ENCODE measurements at places on chromosomes 11 and 22.

GRCh38 chr11:69003301-69003865 lies 9.7 kb downstream of the MRGPRF start:
- no peak for DNase-seq

DNA sequence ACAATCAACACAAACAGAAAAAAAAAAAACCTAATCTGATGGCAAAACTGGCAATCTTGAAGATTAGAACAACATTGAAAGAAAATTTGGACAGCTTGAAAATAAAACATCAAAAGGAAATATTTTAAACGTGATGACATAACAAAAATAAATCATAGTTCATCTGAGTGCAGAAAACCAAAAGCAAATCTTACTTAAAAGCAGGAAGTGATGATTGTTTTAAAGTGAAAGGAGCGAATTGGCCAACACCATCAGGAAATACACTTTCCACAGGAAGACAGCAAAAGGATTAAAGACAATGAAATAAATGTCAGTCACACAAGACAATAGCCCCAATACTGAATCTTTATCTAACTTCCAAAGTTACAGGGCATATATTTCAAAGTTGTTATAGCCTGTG lies 696.5 kb upstream of the CHORDC1 start:
- no peak for DNase-seq

DNA sequence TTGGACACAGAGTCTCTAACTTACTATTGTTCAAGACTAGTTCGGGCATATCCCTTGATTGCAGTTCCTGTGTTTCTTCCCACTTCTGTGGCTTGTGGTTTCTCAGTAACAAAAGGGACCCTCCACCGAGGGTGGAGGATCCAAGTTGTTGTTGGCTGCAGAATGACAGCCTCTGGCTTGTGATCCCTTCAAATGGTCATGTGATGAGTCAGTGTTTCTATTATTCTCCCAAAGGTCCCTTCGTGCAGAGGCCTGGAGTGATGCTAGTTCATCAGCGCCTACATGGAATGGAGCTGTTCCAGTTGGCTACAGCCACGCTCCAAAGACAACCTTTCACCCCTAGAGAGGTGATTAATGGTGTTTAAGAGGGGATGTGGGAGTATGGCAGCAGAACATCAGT lies 2.6 kb upstream of the VWCE start:
- no peak for DNase-seq

- no peak for DNase-seq
Measured at GRCh38 chr11:126345759-126346585, 9.5 kb upstream of the ST3GAL4 start.

DNA sequence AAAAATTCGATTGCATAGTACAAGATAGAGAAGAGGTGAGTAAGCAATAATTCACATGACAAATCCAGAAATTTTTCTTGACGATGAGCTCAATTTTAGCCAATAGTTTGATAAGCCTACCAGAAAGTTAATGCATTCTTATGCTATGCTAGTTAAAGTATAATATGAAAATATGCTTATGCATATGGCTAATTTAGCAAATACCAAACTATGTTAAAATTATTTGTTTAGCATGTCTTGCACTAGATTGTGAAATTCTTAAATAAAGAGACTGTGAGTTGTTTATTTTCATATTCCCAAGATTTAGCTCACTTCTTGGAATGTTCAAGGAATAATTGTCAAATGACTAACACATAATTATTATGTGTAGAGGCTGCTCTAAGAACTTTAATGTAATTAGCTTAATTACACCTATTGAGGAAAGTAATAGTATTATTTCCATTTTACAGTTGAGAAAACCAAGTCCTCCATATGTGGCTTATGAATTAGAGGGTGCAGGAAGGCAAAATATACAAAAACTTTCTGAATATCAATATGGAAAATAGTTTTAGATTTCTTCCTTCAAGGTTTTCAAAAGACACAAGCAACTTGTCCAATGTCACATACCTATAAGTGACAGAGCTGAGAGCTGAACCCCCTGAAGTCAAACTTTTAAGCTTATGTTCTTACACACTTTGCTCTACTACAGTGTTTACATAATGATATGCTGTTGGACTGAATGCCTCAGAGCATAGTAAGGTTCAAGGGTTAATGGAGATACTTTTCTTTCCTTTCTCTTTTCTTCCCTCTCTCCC lies 45.9 kb upstream of the ARHGAP20 start:
- no peak for DNase-seq

GRCh38 chr11:114066046-114066648 lies 6.6 kb downstream of the ZBTB16 start:
- no peak for DNase-seq

DNA sequence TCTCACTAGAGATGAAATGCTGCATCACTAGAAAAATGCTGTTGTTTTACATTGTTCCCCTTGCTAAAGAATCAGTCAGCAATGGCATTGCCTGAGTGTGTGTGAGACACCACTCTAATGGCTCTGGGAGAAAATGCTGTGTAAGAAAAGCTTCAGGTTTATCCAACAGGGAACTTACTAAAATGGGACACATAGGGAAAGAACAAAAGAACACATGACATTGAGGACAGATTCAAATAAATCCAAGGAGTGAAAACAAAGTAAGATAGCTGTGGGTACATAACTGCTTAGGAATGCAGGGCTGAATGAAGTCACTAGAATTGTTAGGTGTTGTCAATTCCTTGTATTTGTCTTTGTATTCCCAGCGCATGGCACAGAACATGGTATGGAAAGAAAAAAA lies 24.2 kb downstream of the BLID start:
- DNase-seq, result no peak

- no peak for DNase-seq
Measured at GRCh38 chr11:117560780-117561530, 233.3 kb downstream of the CEP164 start.

DNA sequence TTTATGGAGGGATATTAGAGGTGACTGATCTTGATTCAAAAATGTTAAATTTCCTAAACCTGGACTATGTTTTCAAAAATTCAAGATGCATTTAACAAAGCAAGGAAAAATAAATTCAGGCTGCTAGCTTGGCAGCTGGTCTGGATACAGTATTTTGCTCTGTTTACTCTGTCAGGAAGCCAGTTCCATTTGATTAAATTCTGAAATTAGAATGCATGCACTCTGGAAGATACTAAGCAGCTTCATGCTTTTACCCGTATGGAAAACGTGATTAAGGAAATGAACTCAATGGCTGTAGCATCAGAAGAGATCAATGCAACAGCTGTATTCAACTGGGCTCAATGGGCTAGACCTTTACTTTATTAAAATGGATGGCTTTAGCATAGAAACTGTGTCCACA lies 14.2 kb downstream of the C11orf71 start:
- no peak for DNase-seq

DNA sequence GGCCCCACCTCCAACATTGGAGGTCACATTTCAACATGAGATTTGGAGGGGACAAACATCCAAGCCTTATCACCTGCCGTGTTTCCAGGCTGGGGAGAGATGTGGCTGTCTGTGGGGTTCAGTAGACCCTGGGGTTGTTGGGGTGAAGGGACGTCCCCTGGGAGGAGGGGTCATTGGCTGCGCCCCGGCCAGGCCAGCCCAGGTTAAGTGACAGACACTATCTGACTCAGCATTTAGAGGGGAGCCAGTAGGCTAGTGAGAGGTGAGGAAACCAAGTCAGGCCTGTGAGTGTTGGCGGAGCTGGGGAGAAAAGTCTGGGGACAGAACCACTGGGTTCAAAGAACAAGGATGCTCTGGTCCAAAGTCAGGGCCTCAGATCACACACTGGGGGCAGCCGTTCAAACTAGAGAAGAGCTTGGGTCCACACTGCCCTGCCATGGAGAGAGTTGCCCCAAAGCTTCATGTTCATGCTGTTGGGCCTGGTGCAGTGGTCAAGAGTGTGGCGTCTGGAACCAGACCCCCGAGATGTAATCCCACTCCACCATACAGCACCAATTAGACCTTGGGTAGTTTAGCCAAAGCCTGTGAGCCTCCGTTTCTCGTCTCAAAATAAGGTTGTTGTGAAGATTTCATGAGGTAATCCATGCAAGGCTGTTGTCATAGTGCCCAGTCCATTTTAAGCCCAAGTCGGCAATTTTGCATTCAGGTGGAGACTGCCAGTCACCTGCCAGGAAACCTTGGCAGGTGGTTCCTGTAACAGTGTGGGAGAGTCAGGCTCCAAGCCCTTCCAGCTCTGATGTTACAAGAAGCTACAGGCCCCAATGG lies 1289.6 kb downstream of the TBC1D22A start:
- no peak for DNase-seq

- DNase-seq, result no peak
Measured at GRCh38 chr11:131518305-131518838, 148.0 kb downstream of the NTM start.

DNA sequence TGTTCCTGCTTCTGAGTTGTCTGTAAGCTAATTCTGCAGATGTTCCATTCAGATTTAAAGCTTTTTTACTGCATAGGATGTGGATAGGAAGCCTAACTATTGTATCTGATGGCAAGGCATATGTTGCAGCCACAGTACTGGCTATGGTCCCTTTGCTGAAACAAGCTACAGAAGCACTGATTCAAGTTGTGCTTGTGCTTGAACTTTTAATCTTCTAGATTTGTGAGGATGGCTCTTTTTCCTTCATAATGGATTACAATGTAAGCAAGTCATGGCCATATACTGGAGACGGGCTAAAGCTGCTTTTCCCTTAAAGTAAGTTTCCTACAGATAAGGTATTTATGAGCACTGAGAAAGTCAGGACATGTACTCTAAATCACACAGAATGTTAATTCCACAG lies 138.7 kb downstream of the PGR start:
- DNase-seq, result no peak

DNA sequence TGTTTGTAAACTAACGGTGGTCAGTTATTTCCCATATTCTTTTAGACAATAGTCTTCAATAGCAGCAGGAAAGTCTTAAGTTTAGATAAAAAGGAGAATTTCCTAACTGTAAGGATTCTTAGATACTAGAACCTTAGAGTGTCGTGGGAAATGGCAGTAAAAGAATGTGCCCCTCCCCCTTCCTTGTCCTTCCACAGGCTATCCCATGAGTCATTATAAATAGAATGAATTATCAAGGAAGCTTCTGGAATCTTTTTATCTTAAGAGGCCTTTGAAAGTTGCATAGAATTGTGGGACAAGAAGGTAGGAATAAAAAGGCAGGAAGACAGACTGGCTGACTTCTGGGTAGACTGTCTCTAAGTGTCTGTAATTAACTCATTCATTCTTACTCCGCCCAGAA lies 165.2 kb upstream of the TBCEL start:
- DNase-seq, result no peak

DNA sequence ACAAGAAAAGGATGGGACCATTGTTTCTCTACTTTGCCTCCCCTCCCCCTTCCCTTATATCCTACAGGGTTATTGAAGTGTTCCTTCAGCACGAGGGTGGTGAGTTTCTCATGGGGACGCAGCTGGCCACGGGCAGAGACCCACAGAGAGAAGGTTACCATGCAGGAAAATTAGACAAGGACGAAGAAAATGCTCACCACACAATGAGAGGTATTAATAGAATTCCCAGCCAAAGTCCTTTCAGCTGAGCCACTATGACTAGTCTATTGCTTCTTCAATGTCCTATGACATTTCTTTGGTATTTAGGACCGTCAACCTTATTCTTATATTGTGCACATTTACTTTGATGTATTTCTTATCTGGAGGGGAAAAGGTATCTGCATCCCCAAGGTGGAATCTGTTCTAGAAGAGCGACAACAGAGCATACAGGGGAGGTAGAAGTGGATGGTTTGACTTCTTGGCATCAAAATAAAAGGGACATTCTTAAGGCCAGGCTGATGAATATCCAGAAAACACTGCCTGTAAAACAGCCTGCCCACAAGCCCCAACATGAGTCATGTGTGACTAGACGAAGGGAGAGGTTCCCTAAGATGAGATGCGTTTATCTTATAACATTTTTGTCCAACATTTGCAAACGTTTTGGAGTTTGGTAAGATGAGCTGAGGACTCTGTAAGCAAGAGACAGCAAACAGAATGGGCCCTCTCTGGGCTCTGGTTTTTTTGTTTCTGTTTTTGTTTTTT lies 209.8 kb upstream of the NARS2 start:
- no peak for DNase-seq

GRCh38 chr11:65790104-65790901 lies 3.4 kb downstream of the OVOL1 start:
- DNase-seq, result peak; percentile 8

DNA sequence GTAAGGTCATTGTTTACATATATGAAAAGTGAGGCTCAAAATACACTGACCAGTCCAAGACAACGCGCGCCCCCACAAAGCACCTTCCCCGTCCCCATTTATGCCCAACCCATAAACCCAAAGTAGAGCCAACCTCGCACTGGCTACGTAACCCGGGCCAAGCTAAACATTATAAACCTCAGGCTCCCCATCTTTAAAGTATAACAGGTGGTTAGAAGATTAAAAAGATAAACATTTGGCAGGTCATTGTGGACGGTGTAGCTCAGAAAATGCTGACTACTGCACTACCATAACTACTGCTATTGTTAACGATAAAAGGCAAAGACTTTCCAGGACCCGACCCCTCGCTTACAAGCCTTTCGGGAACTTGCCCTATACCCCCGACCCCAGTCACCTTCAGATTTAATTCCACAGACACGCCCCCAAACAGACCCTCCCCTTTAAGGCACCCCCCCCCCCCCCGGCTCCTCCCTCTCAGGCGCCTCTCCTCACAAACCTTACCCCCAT lies 470 bp downstream of the NUMA1 start:
- DNase-seq, result no peak

DNA sequence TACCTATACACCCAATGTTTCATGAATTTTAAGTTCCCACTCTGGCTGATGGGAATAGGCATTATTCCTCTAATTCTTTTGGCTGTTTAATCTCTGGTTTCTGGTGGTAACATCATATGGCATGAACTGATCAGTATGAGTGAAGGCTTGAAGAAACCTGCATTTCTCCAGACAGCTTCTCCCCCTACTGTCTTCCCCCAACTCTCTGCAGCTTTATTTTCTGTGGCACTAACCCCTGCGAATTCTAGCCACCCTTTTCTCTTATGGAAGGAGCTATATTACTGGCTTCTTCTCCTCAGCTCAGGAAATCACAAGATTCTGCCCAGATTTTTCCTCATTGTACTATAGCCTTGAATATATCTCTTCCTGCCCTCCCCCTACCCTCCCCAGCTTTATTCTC lies 57.1 kb downstream of the CASP12 start:
- DNase-seq, result no peak

Measured in neural progenitor cell (in vitro differentiated cells).